ENCODE measurements at places on chromosomes 6 and 20. TPM values are rescaled to one million over a fixed set of nuclear protein-coding genes. Genes with fewer than 3 reads are reported as not detected.

Gene SLC35B3
- total RNA-seq = 6.0 TPM

Gene FOXF2
- 5.7 TPM for total RNA-seq

Gene REM1
- 4.0 TPM for total RNA-seq

Gene PRICKLE4
- 5.1 TPM for total RNA-seq

Gene C20orf141
- not detected for total RNA-seq

Gene AVP
- total RNA-seq = not detected

Gene CLVS2
- total RNA-seq = under 0.01 TPM

Gene MCM3
- total RNA-seq = 70.3 TPM

Gene OR11A1
- not detected for total RNA-seq

Gene DDRGK1
- 68.7 TPM for total RNA-seq

Gene DUSP15
- 0.32 TPM for total RNA-seq

Gene SEL1L2
- total RNA-seq = not detected

Gene SLC22A1
- total RNA-seq = not detected

Gene SNAP91
- not detected for total RNA-seq

Gene DEFB132
- total RNA-seq = not detected

Gene TUBB1
- total RNA-seq = not detected

Gene CST9
- not detected for total RNA-seq

Gene PIGT
- 48.1 TPM for total RNA-seq

Gene SRXN1
- total RNA-seq = 73.4 TPM

Gene TMEM244
- total RNA-seq = not detected

Gene COL11A2
- total RNA-seq = 0.38 TPM

Gene KCNG1
- total RNA-seq = 10.4 TPM

Gene ANKRD66
- not detected for total RNA-seq

Gene CALHM5
- 1.00 TPM for total RNA-seq

Gene ABT1
- total RNA-seq = 23.5 TPM

Gene ENTPD6
- total RNA-seq = 35.5 TPM

Gene EYS
- 0.87 TPM for total RNA-seq

Gene SEMG1
- not detected for total RNA-seq

Gene ADGRB3
- 0.47 TPM for total RNA-seq

Gene BTNL2
- total RNA-seq = not detected

Gene SH3BGRL2
- 64.3 TPM for total RNA-seq

Gene ZNF343
- 4.9 TPM for total RNA-seq

Gene PRRT1
- 0.57 TPM for total RNA-seq

Gene ADGRF1
- 7.4 TPM for total RNA-seq

Gene IL20RA
- total RNA-seq = 13.6 TPM

Gene FOXA2
- 0.13 TPM for total RNA-seq

Gene KHDC1
- 0.30 TPM for total RNA-seq

Gene SLC25A27
- 9.2 TPM for total RNA-seq

Gene RIPOR2
- 4.2 TPM for total RNA-seq

Gene TREML4
- not detected for total RNA-seq

Gene BMP2
- 7.6 TPM for total RNA-seq

All from esophagus squamous epithelium (tissue), 5 donors.